T-helper 17 cell (primary cell): ENCODE measurements at places on chromosomes 6 and 20.

GRCh38 chr20:1567392-1568162 is 10.1 kb upstream of the SIRPD start:
- no peak overlapping the region for H3K4me3 ChIP-seq
- H3K4me1 ChIP-seq, result no peaks in the 10 kb centered on the region
- peaks cover 6% of the 10 kb centered on the region for H3K36me3 ChIP-seq
- no peak for DNase-seq
- no peak overlapping the region for H3K27ac ChIP-seq

- no peak for DNase-seq
- peaks cover 9% of the 10 kb centered on the region for H3K27me3 ChIP-seq
- H3K27ac ChIP-seq, result no peak overlapping the region
- peaks cover 5% of the 10 kb centered on the region for H3K4me1 ChIP-seq
These were observed 58.0 kb downstream of the RIPOR3 start for GRCh38 chr20:50633361-50633760.

DNA sequence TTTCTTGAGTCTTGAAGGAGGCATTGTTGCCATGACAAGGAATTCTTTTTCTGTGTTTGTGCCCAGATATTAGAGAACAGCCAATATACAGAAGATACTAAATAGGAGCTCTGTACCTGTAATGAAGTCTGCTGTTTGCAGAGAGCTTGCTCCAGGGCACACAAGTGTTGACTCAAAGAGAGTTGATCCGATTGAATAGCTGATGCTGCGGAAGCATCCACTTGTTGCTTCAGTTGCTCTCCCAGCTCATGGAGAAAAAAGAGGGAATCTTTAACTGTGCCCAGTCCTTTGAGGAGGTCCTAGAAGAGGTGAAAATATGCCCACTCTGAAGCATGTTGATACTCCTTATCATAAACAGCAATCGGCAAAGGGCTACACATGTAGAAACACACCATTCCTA is 411.4 kb downstream of the ESR1 start:
- no peak for DNase-seq
- H3K4me3 ChIP-seq, result no peak overlapping the region
- peaks cover 18% of the 10 kb centered on the region for H3K36me3 ChIP-seq
- H3K4me1 ChIP-seq, result peaks cover 3% of the 10 kb centered on the region
- no peaks in the 10 kb centered on the region for H3K27me3 ChIP-seq
- H3K27ac ChIP-seq, result no peak overlapping the region

GRCh38 chr20:16803965-16804792 is 56.0 kb downstream of the OTOR start:
- no peak overlapping the region for H3K4me3 ChIP-seq
- H3K36me3 ChIP-seq, result no peaks in the 10 kb centered on the region
- peaks cover 7% of the 10 kb centered on the region for H3K4me1 ChIP-seq

DNA sequence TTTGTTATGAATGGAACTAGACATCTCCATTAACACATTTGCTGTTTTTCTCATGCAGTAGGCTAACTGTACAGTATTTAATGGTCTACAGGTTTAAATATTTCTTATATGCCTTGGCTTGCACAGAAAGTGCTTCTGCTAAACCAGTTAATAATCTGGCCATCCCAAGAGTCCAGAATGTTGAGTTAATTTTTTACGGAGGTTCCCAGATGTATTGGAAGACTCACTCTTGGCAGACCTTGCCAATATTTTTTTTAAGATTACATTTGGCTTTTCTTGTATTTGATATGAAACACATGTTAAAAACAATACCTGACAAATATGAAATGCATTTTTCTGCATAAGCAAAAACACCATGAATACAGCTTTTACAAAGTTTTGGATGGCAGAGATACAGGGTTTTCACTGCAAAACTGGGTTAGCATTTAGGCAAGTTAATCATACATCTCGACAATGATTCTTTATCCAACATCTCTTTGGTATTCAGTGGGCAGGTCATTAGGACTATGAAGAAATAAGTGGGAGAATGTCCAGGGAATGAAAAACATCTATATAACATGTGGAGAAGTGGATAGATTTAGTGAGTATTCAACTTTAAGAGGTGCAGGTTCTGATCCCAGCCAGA is 94.0 kb downstream of the SGK1 start:
- no peaks in the 10 kb centered on the region for H3K36me3 ChIP-seq
- no peak overlapping the region for H3K4me3 ChIP-seq
- no peak for DNase-seq
- peaks cover 2% of the 10 kb centered on the region for H3K4me1 ChIP-seq

GRCh38 chr6:28922004-28922820 is 1.6 kb downstream of the TRIM27 start:
- peaks cover 6% of the 10 kb centered on the region for H3K36me3 ChIP-seq
- no peak for DNase-seq
- H3K4me3 ChIP-seq, result peak overlapping the region; percentile 92
- peak overlapping the region; percentile 95 for H3K27ac ChIP-seq
- no peaks in the 10 kb centered on the region for H3K27me3 ChIP-seq
- H3K4me1 ChIP-seq, result peaks cover 31% of the 10 kb centered on the region

- no peak overlapping the region for H3K4me3 ChIP-seq
- DNase-seq, result no peak
- no peaks in the 10 kb centered on the region for H3K4me1 ChIP-seq
- no peak overlapping the region for H3K27ac ChIP-seq
- H3K36me3 ChIP-seq, result no peaks in the 10 kb centered on the region
These were observed 256.5 kb downstream of the HACE1 start for GRCh38 chr6:104603108-104603745.

GRCh38 chr20:1537731-1538058 is 19.8 kb downstream of the SIRPD start:
- no peak for DNase-seq
- no peak overlapping the region for H3K4me3 ChIP-seq
- H3K4me1 ChIP-seq, result peaks cover 5% of the 10 kb centered on the region

- H3K4me3 ChIP-seq, result no peak overlapping the region
- no peak for DNase-seq
- no peak overlapping the region for H3K27ac ChIP-seq
- H3K4me1 ChIP-seq, result peaks cover 5% of the 10 kb centered on the region
- H3K36me3 ChIP-seq, result peaks cover 9% of the 10 kb centered on the region
These were observed 151.7 kb downstream of the UST start for GRCh38 chr6:148898376-148899014.

- H3K27me3 ChIP-seq, result peaks cover 17% of the 10 kb centered on the region
- no peaks in the 10 kb centered on the region for H3K4me1 ChIP-seq
- H3K27ac ChIP-seq, result no peak overlapping the region
- no peak overlapping the region for H3K4me3 ChIP-seq
These were observed 133.1 kb downstream of the SYCP2 start for GRCh38 chr20:59800309-59800708.

- H3K4me3 ChIP-seq, result no peak overlapping the region
- H3K27me3 ChIP-seq, result no peaks in the 10 kb centered on the region
- H3K27ac ChIP-seq, result peak overlapping the region; percentile 69
- peaks cover 36% of the 10 kb centered on the region for H3K4me1 ChIP-seq
- DNase-seq, result no peak
- H3K36me3 ChIP-seq, result peaks cover 9% of the 10 kb centered on the region
These were observed 10.7 kb downstream of the PEDS1 start for GRCh38 chr20:50142812-50143211.

DNA sequence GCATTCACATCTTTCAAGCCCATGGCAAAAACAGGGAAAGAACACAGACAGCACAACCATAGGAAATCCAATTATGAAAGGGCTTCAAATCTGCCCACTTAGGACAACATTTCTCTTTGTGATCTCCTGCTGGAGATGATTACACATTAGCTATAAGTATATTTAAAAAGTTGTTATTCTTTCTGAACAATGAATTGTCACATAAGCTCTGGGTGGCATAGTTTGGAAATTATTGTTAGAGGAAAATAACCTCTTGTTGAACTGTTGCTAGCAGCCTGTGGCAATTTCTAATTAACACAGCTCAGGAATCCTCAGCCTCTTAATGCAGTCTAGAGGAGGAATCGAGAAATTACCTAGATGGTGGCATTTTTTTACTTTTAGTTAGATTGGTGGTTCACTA is 54.9 kb downstream of the BCAS1 start:
- H3K27me3 ChIP-seq, result peaks cover 15% of the 10 kb centered on the region
- H3K4me3 ChIP-seq, result no peak overlapping the region
- DNase-seq, result no peak

- H3K36me3 ChIP-seq, result no peaks in the 10 kb centered on the region
- DNase-seq, result no peak
- no peak overlapping the region for H3K27ac ChIP-seq
- no peaks in the 10 kb centered on the region for H3K4me1 ChIP-seq
- no peak overlapping the region for H3K4me3 ChIP-seq
- peaks cover 39% of the 10 kb centered on the region for H3K27me3 ChIP-seq
These were observed 73.3 kb upstream of the TOP1 start for GRCh38 chr20:40955326-40955725.

GRCh38 chr6:109236115-109237076 is 141.1 kb downstream of the CEP57L1 start:
- no peaks in the 10 kb centered on the region for H3K36me3 ChIP-seq
- no peak overlapping the region for H3K4me3 ChIP-seq
- no peaks in the 10 kb centered on the region for H3K27me3 ChIP-seq

DNA sequence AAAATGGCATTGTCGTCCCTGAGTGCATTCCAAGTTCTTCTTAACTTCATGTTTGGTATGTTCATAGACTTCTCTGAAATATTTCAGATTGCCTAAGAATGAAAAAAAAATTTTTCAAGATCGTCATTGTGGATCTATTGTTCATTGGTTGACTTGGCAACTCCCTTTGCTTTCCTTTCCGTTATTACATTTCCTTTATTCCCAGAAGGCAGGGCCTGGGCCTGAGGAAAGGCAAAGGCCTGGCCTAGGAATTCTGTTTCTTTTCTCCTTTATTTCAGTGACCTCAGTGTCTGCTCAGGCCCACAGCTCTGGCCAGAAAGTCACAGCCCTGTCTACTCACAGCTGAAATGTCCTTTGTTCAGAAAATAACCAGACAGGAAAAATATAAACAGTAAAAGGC is 401.6 kb upstream of the PLCB4 start:
- H3K36me3 ChIP-seq, result no peaks in the 10 kb centered on the region
- DNase-seq, result no peak
- H3K27ac ChIP-seq, result peak overlapping the region; percentile 32
- H3K4me1 ChIP-seq, result peaks cover 13% of the 10 kb centered on the region
- no peak overlapping the region for H3K4me3 ChIP-seq
- H3K27me3 ChIP-seq, result no peaks in the 10 kb centered on the region

- H3K27ac ChIP-seq, result no peak overlapping the region
- no peaks in the 10 kb centered on the region for H3K27me3 ChIP-seq
- no peaks in the 10 kb centered on the region for H3K4me1 ChIP-seq
- peaks cover 2% of the 10 kb centered on the region for H3K36me3 ChIP-seq
These were observed 233.7 kb upstream of the ZFP64 start for GRCh38 chr20:52425253-52425652.

GRCh38 chr6:1705630-1706029 is 95.9 kb downstream of the FOXC1 start:
- DNase-seq, result no peak
- no peak overlapping the region for H3K4me3 ChIP-seq
- H3K27me3 ChIP-seq, result no peaks in the 10 kb centered on the region
- H3K27ac ChIP-seq, result no peak overlapping the region
- H3K36me3 ChIP-seq, result peaks cover 2% of the 10 kb centered on the region
- H3K4me1 ChIP-seq, result no peaks in the 10 kb centered on the region

- H3K27ac ChIP-seq, result peak overlapping the region; percentile 27
- no peak for DNase-seq
- no peaks in the 10 kb centered on the region for H3K36me3 ChIP-seq
- H3K4me3 ChIP-seq, result no peak overlapping the region
- peaks cover 2% of the 10 kb centered on the region for H3K27me3 ChIP-seq
These were observed 455.0 kb upstream of the GJE1 start for GRCh38 chr6:141677598-141678211.

DNA sequence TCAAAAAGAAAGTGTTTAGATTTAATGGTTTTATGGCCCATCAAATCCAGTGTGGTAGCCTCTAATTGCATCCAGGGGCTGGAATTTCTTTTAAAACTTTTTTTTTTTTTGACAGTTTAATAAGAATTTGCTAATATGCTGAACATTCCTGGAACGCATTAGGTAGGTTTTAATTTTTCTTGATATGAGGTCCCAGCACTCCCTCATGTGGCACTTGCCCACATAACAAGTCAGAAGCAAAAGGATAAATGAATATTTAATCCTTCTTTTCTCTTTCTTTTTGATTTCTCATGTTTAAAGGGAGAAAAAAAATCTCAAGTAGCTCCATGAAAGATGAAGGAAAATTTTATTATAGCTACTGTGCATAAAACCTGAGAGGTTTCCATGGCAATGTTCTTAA is 13.5 kb downstream of the HAO1 start:
- no peaks in the 10 kb centered on the region for H3K4me1 ChIP-seq
- no peak for DNase-seq
- peaks cover 18% of the 10 kb centered on the region for H3K27me3 ChIP-seq
- H3K27ac ChIP-seq, result no peak overlapping the region
- no peaks in the 10 kb centered on the region for H3K36me3 ChIP-seq

- no peaks in the 10 kb centered on the region for H3K27me3 ChIP-seq
- H3K36me3 ChIP-seq, result no peaks in the 10 kb centered on the region
- no peak overlapping the region for H3K4me3 ChIP-seq
These were observed 113.2 kb upstream of the TENT5A start for GRCh38 chr6:81865712-81866111.

DNA sequence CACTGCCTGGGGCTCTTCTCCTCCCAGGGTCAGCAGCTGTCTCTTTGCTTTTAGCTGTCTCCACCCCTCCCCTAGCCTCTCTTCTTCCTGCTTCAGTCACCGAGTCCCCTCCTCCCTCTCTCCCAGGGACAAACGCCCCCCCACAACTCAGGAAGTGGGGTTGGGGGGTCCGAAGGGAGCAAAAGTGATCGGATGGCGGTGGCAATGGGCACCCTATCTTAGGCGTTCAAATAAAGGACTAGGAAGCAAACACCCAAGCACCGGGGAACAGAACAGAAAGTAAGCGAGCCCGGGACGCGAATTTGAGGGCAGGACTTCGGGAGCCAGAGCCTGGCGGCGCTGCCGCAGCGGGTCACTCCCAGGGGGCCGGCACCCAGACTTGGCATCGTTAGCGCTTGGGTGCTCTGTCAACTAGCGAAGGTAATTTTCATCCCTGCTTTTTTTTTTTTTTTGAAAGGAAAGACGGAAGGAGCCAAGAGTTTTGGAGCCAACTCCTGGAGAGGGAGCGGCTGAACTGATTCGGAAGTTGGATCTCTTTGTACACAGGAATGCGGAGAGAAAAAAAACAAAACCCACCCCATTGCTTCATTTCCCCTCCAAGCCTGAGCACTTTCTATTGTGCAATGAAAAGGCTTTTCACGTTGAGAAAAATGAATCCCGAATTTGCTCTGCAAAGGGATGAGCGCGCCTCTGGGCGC is 815 bp upstream of the ITPR3 start:
- H3K27me3 ChIP-seq, result no peaks in the 10 kb centered on the region
- H3K4me1 ChIP-seq, result peaks cover 33% of the 10 kb centered on the region
- peak; percentile 22 for DNase-seq
- peak overlapping the region; percentile 96 for H3K27ac ChIP-seq
